ENCODE measurements at places on chromosomes 2 and 18.

DNA sequence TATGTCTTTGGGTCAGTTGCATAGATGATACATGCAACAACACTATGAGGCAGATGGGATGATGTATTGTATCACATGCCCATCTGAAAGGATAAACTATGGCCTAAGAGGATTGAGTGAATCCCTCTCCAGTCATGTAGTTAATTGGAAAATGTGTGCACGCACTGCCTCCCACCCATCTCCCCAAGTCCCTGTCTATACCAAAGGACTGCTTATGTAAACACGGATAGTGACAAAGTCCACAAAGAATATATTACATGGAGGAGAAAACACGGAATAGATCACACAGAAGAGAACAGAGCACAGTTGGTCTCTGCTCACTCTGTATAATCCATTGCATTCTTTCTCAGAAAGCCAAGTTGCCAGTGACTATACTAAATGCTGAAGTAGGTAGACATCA lies 82.4 kb downstream of the NCKAP5 start:
- DNase-seq = no peak

DNA sequence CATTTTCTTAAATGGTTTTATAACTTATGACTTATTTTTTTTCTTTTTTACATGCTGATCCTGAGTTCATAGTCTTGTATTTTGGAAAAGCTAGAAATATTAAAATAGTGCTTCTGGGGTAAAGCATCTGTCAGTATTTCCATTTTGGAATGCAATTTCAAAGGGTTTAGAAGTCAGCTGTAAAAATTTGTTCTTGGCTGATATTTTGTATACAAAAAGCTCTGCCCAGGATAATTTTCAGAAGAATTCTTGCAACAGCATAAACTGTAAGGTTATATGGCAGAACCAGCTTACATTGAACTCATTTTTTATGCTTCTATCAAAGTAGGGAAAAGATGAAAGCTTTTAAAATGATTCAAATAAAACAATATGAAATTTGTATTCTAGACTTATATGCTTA lies 97.4 kb downstream of the DIS3L2 start:
- DNase-seq = no peak

DNA sequence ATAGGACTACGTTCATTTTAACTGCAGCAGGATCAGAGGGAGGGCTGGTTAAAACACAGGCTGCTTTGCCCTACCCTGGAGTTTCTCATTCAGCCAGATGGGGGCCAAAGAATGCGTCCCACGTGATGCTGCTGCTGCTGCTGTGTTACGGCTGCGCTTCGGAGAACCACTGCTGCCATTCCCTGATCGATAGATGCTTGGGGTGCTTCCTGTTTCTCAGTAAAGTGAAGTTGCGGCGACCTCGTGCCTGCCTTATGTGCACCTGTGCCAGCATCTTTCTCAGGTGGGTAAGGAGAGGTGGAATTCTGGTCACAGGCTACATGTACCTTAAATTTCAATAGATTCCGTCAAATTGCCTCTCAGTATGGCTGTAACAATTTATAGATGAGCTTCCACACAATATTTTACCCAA lies 24.7 kb upstream of the TOGARAM2 start:
- DNase-seq = no peak

DNA sequence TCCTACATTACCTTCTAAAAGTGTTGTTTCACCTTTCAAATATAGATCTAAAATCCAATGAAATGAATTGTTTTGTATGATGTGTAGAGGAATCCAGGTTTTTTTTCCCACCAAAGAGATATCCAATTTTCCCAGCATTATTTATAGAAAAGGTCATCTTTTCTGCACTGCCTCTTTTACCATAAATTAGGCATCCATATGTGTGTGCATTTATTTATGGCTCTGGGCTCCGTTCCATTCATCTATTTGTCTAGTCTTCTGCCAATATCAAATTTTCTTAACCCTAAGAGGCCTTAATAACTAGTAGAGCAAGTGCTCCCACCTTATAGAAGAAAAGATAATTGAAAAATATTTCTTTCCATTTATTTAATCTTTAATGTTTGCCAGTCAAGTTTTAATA lies 88.3 kb downstream of the ATAD2B start:
- DNase-seq = no peak

GRCh38 chr2:150631236-150631821 lies 143.9 kb upstream of the RND3 start:
- DNase-seq = no peak

- DNase-seq = no peak
Measured at GRCh38 chr2:66448136-66448991, 13.4 kb downstream of the MEIS1 start.

- DNase-seq = no peak
Measured at GRCh38 chr18:59024829-59025228, 114.9 kb upstream of the SEC11C start.

GRCh38 chr2:127719301-127720218 lies 18.3 kb downstream of the SFT2D3 start:
- no peak for DNase-seq

- DNase-seq = no peak
Measured at GRCh38 chr18:42801706-42802105, 313.8 kb downstream of the RIT2 start.

- DNase-seq = no peak
Measured at GRCh38 chr2:240239325-240239724, 98.9 kb upstream of the OTOS start.

DNA sequence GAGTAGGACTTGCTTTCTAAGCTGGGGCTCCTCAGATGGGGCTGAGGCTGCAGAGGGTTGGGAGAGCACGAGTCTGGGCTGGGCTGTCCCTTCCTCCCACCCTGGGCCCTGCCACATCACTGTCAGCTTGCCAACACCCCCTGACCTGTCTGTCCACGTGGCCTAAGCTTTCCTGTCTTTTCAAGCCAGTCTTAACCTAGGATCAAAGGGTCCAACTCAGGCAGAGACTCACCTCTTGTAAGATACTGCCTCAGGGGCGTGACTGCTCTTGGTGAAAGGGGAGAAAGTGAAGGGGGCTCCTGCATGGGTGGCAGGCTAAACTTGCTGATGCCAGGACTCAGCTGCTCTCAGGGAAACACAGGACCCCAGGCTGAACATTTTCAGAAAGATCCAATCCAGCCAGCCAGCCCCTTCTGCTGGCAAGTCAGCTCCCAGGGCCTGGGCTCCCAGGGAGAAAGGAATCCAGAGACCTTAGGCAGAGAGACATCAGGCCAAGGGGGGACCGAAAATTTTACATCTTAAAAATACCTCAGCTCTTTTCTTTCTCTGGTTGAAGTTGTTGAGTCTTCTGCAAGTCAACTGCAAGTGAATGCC lies 144.2 kb upstream of the ID2 start:
- DNase-seq = no peak

GRCh38 chr2:132477962-132478361 lies 61.4 kb downstream of the GPR39 start:
- no peak for DNase-seq

- no peak for DNase-seq
Measured at GRCh38 chr2:236916651-236917050, 169.0 kb upstream of the COPS8 start.

- DNase-seq = no peak
Measured at GRCh38 chr2:215531284-215531683, 95.4 kb upstream of the FN1 start.

DNA sequence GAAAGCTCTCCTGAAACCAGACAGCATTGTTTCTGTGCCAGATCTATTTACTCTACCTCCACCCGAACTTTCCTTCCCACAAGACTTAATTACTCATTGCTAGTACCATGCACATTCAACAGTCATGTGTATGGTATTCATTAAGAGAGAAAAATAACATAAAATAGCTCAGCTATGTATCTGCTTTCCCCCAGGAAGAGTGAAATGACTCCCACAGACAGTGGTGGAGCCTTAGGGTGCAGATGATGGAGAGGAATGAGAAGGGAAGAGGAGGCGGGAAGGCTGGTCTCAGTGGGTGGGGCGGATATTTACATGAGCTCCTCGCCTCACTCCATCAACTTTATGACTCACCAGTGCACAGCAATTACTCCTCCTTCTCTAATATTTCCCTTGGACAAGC lies 724.5 kb downstream of the EPHA4 start:
- DNase-seq = no peak

GRCh38 chr2:140348826-140349225 lies 1568.6 kb upstream of the NXPH2 start:
- no peak for DNase-seq

DNA sequence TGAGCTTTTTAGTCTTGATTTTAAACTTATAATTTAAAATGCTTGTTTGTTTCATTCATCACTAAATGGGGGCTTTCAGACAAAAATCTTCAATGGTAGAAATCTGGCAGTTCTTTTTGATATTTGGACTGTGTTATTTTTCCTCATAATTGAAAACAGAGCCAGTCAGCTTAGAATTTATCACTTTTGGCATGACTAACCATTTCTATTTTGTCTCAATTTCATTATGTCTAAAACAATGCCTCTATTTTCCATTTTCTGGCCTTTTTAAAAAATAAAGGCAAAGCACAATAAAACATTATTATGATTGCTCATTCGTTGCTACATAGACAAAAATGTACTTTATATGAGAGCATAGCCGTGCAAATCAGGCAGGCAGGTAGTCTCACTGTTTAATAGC lies 434.5 kb downstream of the XIRP2 start:
- DNase-seq = no peak

Data from GM12878 (cell line).